Stimulated activated CD8-positive, alpha-beta memory T cell treated with anti-CD3 and anti-CD28 coated beads, Interleukin-12 subunit alpha, Interleukin-12 subunit beta, amount 100 ng/mL, for 1 hour (primary cell): ENCODE measurements at places on chromosomes 12 and 14.

DNA sequence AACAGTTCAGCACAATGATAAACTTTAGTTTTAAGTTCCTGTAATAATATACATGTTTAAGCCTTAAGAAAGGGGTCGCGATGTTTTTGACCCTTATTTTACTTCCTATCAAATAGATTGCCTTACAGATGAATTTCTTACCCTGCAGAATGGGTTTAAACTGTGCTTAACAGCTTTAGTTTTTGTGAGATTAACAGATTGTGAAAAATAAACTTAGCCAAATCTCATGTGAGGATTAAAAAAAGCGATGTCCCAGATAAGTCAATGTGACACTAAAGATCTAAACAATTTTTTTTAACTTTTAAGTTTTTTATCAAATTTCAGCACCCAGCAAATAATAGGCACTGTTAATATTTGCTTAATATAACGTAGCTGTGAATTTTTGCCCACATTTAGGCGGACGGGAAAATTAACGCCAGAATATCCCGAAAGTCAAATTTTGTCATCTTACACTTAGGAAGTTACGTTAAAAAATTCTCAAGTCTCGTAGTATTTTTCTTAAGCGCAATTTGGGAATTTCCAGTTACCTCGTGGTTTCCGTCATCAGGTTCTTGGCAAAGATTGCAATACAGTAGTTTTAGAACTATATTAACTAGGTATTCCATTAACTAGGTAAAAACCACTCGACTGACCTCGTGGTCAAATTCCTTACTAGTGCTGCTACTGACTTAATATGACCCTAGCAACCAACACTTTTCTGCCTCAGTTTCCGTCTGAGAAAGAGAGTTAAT, 1.2 kb downstream of the HNRNPC start:
- DNase-seq: no peak

- no peak for DNase-seq
Measured at GRCh38 chr14:76015668-76016067, 30.1 kb downstream of the IFT43 start.

GRCh38 chr14:70027785-70028428, 148.7 kb downstream of the SMOC1 start:
- peak; percentile 19 for DNase-seq

DNA sequence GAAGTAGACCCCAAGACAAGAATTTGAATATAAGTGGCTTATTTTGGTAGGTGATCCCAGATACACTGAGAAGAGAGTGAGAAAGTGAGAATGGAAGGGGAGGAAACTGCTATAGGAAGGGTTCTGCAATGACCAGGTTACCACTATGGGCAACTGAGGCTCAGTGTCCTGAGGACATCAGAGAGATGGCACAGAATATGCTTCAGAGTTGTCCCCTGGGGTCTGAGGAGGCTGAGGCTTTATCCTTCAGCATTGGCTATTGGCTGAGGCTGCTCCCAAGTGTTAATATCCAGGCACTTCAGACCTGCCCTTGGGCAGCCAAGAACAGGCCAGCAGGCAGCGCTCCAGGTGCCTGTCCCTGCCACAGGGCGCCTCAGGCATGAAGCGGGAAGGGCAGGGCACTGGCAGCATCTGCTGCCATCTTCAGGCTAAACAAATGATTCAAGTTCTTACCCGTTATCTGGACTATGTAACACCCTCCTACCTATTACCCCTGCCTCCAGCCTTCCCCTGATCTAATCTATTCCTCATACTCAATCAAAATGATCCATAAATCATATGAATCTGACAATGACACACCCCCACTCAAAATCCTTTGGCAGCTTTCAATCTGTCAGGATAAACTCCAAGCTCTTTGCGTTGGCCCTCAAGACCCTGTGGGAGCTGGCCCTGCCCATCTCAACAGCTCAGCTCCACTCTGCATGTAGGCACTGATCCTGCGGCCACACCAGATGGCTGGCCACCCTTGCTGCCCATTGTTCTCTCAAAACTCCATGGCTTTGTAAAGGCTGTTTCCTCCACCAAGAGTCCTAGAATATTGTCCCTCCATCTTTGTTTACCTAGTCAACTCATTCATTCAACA, 42.4 kb downstream of the CKAP4 start:
- no peak for DNase-seq

GRCh38 chr12:96140174-96140573, 54.0 kb upstream of the ELK3 start:
- no peak for DNase-seq

- DNase-seq: no peak
Measured at GRCh38 chr12:26750531-26751175, 82.3 kb downstream of the ITPR2 start.

DNA sequence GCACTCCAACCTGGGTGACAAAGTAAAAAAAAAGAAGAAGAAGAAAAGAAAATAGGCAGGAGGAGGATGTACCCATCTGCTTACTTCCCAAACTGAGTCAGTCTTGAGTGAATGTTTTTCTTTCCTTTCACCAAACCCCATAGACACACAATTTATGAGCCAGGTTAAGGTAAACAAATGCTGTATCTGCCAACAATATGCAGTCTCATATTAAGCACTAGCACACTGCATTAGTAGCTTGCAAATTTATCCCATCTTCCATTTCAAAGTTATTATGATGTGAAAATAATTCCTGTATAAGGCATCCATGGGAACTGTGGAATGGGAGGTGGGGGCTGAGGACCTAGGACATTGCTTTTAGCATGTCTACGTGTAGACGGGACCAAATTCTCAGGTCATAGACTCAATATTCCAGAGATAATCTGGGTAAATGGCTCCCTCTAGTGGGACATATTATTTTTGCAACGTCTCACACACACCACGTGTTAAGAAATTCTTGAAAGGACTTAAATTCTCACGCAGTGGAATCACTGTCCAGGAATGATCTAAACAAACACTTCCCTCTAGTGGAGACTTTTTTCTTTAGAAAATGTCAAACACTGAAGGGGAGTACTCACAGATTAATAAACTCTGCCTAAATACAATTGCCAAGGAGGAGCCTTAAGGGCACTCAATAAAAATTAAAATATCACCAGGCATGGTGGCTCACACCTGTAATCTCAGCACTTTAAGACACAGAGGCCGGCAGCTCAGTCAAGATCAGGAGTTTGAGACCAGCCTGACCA, 17.1 kb upstream of the OR10P1 start:
- DNase-seq: peak; percentile 18
